ENCODE measurements at places on chromosomes 2 and 18. TPM values are rescaled to one million over a fixed set of nuclear protein-coding genes. Genes with fewer than 3 reads are reported as not detected.

DNA sequence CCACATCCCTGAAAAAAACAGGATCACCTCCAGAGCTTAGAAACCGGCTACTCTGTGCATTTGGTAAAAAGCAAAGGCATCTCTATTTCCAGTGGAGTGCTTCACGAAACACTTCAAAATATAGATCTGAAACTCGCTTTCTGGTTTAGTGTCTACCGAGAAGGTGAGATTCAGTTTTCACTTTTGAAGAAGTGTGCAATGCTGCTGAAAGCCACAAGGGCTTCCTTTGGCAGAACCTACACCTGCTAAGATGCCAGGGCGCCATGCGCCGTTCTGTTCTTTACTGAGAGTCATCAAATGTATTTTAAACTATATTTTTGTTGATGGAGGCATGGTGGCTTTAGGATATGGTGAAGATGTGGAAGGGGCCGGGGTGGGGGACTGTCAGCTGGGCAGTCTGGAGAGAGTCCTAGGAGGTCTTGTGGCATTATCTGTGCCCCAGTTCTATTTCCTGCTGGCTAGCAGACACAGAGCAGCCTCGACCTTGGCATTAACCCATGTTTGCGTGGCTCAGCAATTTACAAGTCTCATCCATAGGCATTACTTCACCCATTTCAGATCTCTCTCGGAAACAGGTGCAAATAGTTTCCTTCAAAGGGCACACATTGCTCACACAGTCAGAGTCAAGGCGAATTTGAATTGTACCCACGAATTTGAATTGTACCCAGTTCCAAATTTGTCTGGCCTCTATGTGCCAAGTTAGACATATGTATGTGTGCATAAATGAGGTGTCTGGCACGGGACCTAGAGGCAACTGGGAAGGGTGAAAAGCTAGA is 46.7 kb upstream of the KCNF1 start:
- H3K4me3 ChIP-seq = peak overlapping the region; percentile 59
- no peak for DNase-seq
- peaks cover 34% of the 10 kb centered on the region for H3K27me3 ChIP-seq
- H3K27ac ChIP-seq = no peak overlapping the region
- peaks cover 7% of the 10 kb centered on the region for H3K36me3 ChIP-seq
- peaks cover 26% of the 10 kb centered on the region for H3K4me1 ChIP-seq

- H3K27me3 ChIP-seq = peaks cover 6% of the 10 kb centered on the region
- H3K36me3 ChIP-seq = no peaks in the 10 kb centered on the region
- no peak overlapping the region for H3K27ac ChIP-seq
- H3K4me1 ChIP-seq = no peaks in the 10 kb centered on the region
Measured at GRCh38 chr2:128261245-128262128, 57.2 kb downstream of the HS6ST1 start.

The REEP1 gene
- total RNA-seq = not detected

DNA sequence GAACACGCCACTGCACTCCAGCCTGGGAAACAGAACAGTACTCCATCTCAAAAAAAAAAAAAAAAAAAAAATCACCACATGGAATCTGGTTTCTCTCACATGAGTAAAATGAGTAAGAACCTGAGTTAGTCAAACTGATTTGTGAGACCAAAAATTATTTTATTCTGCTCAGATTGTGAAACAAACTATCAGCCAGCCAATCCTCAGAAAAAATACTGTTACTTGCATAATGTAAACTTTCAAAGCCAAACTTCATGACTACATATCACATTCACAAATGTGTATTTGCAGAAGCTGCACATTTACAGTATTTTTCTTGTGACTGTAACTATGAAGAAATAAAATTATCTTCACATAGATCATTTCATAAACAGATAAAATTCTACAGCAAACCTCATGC is 23.2 kb downstream of the SUMO1 start:
- peaks cover 6% of the 10 kb centered on the region for H3K4me1 ChIP-seq
- no peaks in the 10 kb centered on the region for H3K27me3 ChIP-seq
- peaks cover 5% of the 10 kb centered on the region for H3K36me3 ChIP-seq
- H3K27ac ChIP-seq = no peak overlapping the region
- DNase-seq = no peak

- peaks cover 39% of the 10 kb centered on the region for H3K27me3 ChIP-seq
- H3K36me3 ChIP-seq = no peaks in the 10 kb centered on the region
- no peak overlapping the region for H3K27ac ChIP-seq
- H3K4me3 ChIP-seq = no peak overlapping the region
- DNase-seq = no peak
Measured at GRCh38 chr18:79819968-79820351, 22.2 kb downstream of the KCNG2 start.

The CPO gene
- total RNA-seq = not detected

DNA sequence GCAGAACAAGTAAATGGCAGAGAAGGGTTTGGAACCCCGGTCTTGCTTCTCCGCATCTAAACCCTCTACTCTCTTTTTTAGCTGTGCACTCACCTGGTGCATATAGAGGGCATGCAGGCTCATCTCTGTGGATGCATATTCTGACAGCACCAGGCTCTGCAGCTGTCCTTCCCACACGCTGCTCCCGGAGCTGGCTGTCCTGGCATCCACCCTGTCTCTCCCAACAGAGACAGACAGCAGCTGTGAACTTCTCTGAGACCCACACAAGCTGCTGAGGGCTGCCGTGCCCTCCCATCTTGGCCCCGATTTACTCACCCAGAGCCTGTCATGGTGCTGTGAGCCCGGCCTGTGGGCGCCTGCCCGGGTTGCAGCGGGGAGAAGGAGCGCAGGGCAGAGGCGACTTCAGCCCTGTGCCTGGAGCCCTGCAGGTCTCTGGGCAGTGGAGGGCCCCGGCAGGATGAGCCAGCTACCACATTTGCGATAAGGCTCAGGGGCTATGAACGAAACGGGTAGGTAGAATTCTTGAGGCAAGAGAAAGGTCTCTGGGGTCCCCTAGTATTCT is 3.3 kb upstream of the ABCB6 start:
- peaks cover 7% of the 10 kb centered on the region for H3K36me3 ChIP-seq
- no peak overlapping the region for H3K27ac ChIP-seq
- DNase-seq = no peak
- H3K4me3 ChIP-seq = no peak overlapping the region
- peaks cover 19% of the 10 kb centered on the region for H3K4me1 ChIP-seq

The CYTIP gene
- 286 TPM for total RNA-seq

The DES gene
- not detected for total RNA-seq

GRCh38 chr2:790081-790480 is 112.9 kb upstream of the TMEM18 start:
- no peaks in the 10 kb centered on the region for H3K27me3 ChIP-seq
- no peak overlapping the region for H3K27ac ChIP-seq
- H3K36me3 ChIP-seq = peaks cover 2% of the 10 kb centered on the region
- DNase-seq = no peak
- no peaks in the 10 kb centered on the region for H3K4me1 ChIP-seq
- H3K4me3 ChIP-seq = no peak overlapping the region

The KATNAL2 gene
- 0.86 TPM for total RNA-seq

GRCh38 chr2:86498468-86499260 is 57.5 kb downstream of the KDM3A start:
- H3K4me1 ChIP-seq = peaks cover 9% of the 10 kb centered on the region
- peaks cover 28% of the 10 kb centered on the region for H3K36me3 ChIP-seq

DNA sequence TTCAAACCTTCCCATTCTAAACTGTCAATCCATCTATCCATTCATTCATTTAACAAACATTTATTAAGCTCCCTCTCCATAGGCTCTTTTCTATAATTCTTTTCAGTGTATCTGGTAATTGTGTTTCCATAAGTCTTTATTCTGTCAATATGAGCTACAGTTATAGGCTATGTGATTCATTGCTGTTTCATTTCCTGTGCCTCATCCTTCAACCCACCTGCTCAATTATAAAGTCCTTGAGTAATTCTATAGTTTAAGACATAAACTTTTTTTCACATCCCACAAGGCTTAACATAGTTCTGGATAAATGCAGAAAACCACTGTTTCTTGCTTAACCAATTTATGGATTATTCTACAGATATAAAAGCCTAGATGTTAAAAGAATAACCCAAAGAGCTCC is 84.2 kb upstream of the PIK3C3 start:
- no peak overlapping the region for H3K4me3 ChIP-seq
- peaks cover 15% of the 10 kb centered on the region for H3K27me3 ChIP-seq
- H3K27ac ChIP-seq = no peak overlapping the region
- no peaks in the 10 kb centered on the region for H3K4me1 ChIP-seq
- no peak for DNase-seq
- no peaks in the 10 kb centered on the region for H3K36me3 ChIP-seq

DNA sequence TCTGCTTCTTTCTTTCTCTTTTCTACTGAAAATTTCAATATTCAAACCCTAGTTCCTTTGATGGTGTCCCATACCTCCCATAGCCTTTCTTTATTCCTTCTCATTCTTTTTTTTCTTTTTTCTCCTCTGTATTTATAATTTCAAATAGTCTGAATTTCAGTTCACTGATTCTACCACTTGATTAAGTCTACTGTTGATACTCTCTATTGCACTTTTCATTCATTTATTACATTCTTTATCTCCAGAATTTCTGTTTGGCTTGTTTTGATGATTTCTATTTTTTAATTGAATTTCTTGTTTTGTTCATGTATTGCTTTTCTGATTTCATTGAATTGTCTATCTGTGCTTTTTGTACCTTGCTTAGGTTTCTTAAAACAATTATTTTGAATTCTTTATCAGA is 111.9 kb upstream of the VRK2 start:
- H3K4me1 ChIP-seq = no peaks in the 10 kb centered on the region
- H3K27me3 ChIP-seq = no peaks in the 10 kb centered on the region

DNA sequence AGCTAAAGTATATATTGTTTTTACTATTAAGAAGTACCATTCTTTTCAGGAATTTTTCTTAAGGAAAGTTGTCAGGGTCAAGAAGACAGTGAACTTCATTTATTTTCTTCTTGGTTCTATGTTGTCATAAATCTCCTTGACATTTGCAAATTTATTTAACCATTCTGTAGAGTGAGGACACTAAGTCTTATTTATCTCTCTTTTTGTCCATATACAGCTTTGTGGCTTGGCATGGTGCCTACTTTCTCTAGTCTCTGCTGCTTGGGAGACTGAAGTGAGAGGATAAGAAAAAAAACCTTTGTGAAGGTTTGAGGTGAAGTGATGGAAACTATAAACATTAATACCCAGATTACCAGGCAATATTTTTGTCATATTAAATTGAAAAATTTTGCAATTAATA is 1389.4 kb downstream of the SUCLG1 start:
- no peak overlapping the region for H3K4me3 ChIP-seq
- no peak overlapping the region for H3K27ac ChIP-seq
- H3K27me3 ChIP-seq = no peaks in the 10 kb centered on the region
- H3K36me3 ChIP-seq = no peaks in the 10 kb centered on the region

The TUBA3E gene
- not detected for total RNA-seq

- no peak for DNase-seq
- H3K4me3 ChIP-seq = no peak overlapping the region
- H3K36me3 ChIP-seq = no peaks in the 10 kb centered on the region
- H3K27ac ChIP-seq = no peak overlapping the region
- H3K27me3 ChIP-seq = no peaks in the 10 kb centered on the region
- no peaks in the 10 kb centered on the region for H3K4me1 ChIP-seq
Measured at GRCh38 chr18:37986665-37987064, 421.1 kb upstream of the CELF4 start.

The GAD1 gene
- not detected for total RNA-seq

DNA sequence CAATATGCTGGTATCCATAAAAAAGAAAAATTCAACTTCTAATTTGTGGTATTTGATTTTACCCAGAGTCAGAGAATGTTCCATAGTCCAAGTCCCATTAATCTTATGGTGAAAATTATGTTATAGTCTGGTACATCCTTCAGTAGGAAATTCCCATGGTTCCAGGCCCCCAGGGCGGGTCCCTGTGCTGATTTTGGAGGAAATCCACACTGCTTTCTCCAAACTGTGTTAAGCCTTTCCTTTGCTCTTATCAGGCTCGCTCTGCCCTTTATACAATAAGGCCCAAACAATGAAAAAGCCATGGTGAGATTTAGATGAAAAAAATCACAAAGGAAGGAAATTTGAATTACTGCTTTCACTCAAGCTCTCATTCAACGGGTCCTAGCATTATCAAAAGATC is 46.8 kb upstream of the DARS1 start:
- no peak overlapping the region for H3K4me3 ChIP-seq
- no peaks in the 10 kb centered on the region for H3K27me3 ChIP-seq
- peaks cover 9% of the 10 kb centered on the region for H3K4me1 ChIP-seq
- no peaks in the 10 kb centered on the region for H3K36me3 ChIP-seq
- H3K27ac ChIP-seq = no peak overlapping the region

DNA sequence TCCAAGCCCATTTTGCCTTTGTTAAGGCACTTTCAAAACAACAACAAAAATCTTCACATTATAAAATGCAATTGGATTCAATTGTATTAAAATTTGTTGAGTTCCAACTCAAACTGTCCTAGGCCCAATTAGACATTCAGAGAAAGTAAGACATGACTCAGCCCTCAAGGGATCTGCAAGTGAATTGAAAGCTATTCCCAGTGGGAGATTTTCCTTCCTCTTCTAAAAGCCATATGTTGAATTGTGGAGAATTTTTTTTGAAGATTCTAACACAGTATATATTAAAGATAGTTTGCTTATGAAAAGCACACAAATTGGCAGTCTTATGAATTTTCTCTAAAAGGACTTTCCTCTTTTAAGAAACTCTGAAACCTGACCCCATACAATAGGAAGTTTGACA is 268.0 kb upstream of the PARD3B start:
- no peak overlapping the region for H3K27ac ChIP-seq
- H3K4me1 ChIP-seq = no peaks in the 10 kb centered on the region
- H3K27me3 ChIP-seq = peaks cover 62% of the 10 kb centered on the region
- no peak for DNase-seq
- no peaks in the 10 kb centered on the region for H3K36me3 ChIP-seq

The HOXD13 gene
- total RNA-seq = not detected

DNA sequence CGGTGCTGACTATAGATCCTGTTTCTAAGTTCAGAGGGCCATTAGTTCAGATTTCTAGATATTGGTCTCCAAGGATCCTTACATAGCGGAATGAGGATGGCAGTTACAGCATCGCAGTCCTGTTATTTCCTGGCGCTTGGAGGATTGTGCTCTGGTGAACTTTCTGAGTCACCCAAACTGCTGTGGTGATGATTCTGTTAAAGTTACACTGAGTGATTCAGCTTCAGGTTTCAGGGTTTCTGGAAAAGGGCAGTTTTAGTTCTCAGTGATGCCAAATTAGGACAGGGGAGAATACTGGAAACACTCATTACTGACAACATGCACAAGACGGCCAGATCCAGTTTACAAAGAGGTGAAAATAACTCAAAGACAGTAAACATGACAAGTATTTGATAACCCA is 52.1 kb upstream of the ANKRD62 start:
- H3K4me3 ChIP-seq = peak overlapping the region; percentile 33
- H3K27ac ChIP-seq = no peak overlapping the region
- no peak for DNase-seq
- H3K36me3 ChIP-seq = no peaks in the 10 kb centered on the region
- H3K4me1 ChIP-seq = peaks cover 4% of the 10 kb centered on the region
